ENCODE measurements at places on chromosomes 11 and 22.

DNA sequence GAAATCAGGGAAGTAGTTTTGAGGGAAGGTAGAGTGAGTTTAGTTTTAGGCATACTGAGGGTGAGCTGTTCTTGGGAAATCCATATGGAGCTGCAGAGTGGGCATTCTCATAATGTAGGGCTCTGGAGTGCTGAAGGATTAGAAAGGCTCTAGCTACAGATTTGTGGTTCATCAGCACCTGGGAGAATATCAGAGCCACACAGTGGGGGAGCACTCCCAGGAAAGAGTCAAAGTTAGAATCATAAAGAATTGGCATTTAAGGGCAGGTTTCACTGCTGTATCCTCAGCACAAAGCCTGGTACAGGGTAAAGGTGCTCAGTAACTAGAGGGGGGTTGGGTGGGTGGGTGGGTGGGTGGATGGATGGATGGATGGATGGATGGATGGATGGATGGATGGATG lies 52.5 kb downstream of the SLN start:
- no peak for DNase-seq

DNA sequence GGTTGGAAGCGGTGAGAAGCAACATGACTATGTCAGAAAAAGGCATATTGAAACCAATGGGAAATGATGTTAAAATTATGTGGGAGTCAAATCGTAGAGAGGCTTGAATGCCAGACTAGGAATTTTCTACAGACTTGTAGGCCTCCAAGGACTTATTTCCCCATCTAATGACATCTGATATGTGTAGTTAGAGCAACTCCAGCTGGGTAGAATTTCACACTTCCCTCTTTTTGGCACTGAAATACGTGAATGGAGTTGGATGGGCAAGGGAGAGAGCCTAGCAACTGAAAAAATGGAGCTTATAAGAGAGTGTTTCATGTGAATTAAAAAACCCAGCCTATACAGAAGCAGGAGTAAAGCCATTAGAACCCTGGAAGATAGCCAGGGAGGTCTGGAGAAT lies 304.2 kb downstream of the INSC start:
- no peak for DNase-seq

GRCh38 chr11:3004481-3004880 lies 12.4 kb upstream of the NAP1L4 start:
- DNase-seq = no peak

- DNase-seq = no peak
These were observed 3.4 kb downstream of the BSX start for GRCh38 chr11:122978299-122978620.

DNA sequence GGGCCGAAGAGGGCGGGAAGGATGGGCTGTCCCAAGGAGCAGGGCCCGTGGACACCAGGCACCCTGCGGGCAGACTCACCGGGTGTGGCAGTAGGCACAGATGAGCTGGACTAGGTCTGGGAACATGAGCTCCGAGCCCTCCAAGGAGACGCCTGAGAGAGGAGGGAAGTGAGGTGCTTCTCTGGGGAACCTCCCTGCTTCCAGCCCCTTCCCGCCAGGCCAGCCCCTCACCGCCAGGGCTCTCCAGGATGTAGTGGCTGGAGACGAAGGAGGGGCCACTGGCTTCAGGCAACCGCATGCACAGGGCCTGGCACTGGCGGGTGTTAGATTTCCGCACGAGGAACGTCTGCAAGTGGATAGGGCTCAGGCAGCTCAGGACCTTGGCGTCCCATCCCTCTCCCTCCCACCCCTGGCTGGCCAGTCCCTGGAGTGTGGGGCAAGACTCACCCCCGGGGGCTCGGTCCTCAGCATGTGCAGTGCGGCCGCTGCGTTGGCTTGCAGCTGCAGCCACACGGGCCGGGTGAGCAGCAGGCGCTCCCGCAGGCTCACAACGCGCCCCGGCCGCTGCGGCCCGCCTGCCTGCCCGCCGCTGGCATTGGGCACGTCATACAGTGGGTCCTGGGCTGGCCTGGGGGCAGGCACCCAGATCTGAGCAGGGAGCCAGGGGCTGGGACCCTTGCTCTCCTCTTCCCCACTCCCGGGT lies 552 bp downstream of the RIN1 start:
- DNase-seq = no peak

GRCh38 chr22:30694171-30694639 lies 469 bp upstream of the OSBP2 start:
- DNase-seq = peak; percentile 36

GRCh38 chr11:126340960-126341606 lies 14.4 kb upstream of the ST3GAL4 start:
- no peak for DNase-seq

DNA sequence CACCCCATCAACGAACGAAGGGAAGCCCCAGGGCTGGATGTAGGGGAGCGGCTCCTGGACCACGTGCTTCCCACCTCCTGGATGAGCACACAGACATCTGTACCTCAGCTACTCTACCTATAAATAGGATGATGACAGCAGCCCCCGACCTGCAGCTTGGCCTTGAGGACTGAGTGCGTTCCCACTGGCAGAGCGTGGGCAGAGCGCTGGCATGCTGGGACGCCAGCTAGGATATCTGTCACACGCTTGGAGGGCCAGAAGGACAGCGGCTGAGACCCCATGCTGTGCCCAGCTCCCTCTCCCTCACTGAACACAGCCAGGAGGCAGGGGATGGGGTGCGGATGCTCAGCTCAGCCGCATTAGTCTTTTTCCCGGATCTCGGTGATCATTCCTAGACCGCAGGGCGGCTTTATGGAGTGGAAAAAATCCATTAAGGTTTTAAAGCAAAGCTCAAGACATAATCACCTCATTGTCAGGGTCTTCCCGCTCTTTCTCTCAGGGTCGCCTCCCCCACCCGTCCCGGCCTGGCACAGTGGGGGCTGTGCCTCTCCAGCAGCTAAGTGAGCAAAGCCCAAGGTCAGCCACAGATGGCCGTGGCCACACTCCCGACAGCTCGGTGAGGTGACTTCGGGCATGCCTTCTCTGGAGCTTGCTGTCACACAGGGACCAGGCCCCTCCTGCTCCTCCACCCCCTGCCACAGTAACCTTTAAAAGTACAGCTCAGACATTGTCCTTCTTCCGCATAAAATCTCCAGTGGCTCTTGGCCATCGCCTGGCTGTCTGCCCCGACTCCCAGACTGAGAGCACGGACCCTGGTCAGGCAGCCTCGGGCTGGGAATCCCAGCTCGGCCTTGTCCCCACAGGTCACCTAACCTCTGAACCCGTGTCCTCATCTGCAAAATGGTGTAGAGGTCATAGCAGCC lies 69.6 kb upstream of the SHISAL1 start:
- no peak for DNase-seq

DNA sequence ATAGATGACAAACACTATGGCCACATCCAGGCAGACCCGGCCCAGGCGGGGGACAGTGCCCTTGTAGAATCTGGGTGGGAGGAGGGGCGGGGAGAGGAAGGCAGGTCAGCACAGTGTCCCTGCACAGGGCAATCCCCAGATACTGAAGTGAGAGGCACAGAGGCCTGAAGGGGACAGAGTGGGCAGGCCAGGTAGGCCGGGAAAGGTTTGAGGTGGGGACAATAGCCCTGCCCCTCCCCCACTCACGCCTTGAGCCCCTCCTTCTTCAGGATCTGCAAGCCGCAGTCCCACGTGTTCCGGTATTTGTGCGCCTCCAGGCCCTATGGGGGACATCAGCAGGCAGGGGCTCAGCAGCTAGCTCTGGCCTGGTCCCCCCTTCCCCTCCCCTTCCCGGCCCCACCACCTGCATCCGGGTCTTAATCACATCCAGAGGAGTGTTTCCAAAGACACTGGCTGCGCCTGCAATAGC lies 2.3 kb downstream of the SLC25A1 start:
- no peak for DNase-seq

- no peak for DNase-seq
These were observed 47.2 kb downstream of the LRFN4 start for GRCh38 chr11:66904055-66904454.

DNA sequence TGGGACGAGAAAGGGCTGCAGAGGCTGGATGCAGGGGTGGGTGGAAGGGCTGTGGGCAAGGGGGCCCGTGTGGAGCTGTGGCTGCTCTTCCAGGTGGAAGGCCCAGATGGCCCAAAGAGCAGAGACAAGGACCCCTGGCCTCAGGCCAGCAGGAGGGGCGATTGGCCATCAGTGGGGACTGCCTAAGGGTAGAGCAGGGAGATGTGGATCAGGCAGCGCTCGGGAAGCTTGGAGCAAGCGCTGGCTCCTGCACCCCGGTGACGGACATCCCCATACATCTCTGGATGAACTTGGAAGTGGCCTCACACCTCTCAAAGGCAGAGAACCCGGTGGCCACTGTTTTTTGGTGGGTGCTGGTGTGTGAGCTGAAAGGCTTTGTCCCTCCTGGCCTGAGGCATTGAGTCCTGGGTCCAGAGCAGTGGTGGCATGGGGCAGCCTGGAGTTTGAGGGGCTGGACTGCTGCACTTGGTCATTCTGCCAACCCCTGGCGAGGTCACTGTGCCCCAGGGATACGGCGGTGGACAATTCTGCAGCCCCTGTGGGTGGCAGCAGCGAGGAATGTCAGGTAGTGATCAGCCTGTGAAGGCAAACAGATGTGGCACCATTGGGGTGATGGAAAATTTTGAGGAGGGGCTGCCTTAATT lies 5.9 kb downstream of the FRMD8 start:
- DNase-seq = no peak

GRCh38 chr22:44628835-44629234 lies 73.2 kb upstream of the PRR5 start:
- DNase-seq = no peak

- DNase-seq = no peak
These were observed 3.0 kb downstream of the ME3 start for GRCh38 chr11:86669424-86669823.

DNA sequence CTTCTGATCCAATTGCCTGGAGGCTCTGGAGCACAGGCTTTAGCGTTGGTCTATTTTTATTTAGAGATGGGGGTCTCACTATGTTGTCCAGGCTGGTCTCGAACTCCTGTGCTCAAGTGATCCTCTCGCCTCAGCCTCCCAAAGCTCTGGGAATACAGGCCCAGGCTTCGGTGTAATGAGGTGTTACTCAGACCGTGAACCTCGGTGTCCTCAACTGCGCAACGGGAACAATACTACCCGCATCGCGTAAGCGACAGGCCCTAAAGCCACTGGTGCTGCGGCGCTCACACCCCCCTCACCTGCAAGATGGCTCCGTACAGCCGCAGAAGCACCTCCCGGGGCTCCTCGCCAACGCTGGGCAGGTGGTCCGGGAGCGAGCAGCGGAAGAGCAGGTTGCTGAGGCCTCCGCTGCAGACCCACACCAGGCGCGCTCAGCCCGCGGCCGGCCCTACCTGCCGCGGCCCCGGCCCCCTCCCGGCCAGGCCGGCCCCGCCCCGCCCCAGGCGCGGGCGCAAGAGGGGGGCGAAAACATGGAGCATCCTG lies 628 bp downstream of the CHKB start:
- DNase-seq = peak; percentile 28

GRCh38 chr22:45865561-45866125 lies 111.3 kb downstream of the WNT7B start:
- DNase-seq = no peak

DNA sequence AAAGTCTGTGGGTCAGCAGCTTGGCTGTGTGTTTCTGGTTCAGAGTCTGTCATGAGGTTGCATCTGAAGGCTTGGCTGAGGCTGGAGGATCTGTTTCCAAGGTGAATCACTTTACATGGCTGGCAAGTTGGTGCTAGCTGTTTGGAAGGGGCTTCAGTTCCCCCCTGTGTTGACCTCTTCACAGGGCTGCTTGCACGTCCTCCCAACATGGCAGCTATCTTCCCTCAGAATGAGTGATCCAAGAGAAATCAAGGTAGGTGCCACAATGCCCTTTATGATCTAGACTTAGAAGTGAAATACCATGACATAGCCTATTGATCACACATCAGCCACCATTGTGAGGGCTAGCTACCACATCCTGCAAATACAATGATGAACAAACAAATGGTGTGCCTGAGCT lies 9.9 kb downstream of the APOA4 start:
- DNase-seq = no peak

- DNase-seq = no peak
These were observed 164.8 kb upstream of the GRK3 start for GRCh38 chr22:25399649-25400151.

GRCh38 chr11:32154275-32154674 lies 63.4 kb downstream of the RCN1 start:
- DNase-seq = no peak

GRCh38 chr11:13644997-13645687 lies 23.3 kb upstream of the FAR1 start:
- no peak for DNase-seq

- DNase-seq = no peak
These were observed 258.3 kb downstream of the LRRC4C start for GRCh38 chr11:41201156-41201555.

DNA sequence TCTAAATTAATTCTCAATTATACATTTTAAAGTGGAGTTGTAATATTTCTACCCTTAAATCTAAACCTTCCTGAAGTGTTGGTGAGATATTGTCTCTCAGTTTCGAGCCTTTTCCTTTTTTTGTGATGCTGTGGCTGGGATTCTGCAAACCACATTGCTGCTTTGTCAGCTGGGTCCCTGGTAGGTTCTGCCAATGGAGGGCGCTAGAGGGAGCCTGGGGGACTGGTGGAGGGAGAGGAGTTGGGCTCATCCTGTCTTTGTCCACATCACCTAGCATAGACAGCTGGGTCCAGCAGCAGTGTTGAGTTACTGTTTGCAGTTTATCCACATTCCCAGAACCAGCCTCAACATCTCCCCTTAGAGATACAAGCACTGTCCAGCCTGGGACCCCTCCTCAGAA lies 41.0 kb downstream of the TRAF6 start:
- no peak for DNase-seq

DNA sequence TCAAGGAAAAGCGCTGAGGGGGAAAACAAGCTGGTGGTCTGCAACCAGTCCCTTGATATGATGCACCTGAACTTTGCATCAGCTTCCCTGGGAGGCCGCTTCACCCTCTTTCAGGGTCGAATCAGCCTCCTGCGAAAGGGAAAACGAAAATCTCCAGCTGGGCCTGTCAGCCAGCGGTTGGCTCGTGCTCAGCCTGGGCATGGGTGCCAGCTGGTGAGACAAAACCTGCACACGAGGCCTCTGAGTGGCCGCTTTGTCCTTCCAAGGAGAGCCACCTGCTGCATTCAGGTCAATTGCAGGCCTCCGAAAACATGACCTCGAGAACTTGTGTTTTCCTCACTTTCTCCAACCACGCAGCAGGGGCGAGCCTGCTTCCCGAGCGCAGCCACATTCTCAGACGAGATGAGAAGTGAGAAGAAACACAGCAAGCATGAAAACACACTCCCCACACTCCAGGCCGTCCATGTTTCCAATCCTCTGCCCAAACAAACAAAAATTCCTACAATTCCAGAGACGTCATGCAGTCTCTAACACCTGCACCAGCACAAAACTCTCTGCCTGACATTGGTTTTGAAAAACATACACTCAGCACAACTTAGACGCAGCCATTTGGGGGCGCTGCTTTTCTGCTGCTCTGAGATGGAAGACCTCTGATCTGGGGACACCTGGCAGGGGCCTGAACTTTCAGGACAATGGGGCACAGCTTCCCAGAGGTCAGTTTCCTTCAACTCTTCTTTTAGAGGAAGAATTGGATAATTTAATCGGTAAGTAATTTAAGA lies 77.1 kb downstream of the DHCR7 start:
- no peak for DNase-seq

- no peak for DNase-seq
These were observed 4.0 kb downstream of the MICAL2 start for GRCh38 chr11:12114193-12115033.

- no peak for DNase-seq
These were observed 94.5 kb downstream of the PHF21A start for GRCh38 chr11:46026606-46027293.

Data from activated CD4-positive, alpha-beta T cell treated with anti-CD3 and anti-CD28 coated beads, Interleukin-2, amount 50 U/mL, for 4 hours (primary cell).